ENCODE measurements at places on chromosomes 1 and 21.

DNA sequence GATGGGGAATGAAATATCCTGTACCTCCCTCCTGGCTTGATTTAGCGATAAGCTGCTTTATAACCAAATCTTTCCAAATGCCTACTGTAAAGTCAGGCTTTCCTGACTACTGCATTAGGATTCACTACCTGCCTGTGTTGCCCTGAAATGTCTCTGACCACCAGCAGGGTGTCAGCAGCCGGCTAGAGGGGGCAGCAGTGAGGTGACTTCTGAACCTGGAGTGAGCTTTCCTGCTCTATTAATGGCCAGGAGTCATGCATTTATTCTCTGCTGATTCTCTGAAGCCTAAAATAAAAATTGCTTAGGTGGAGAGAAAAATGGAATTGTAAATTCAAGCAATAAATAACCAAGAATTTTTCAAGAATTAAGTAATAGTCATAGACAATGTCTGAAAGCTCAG is 2.5 kb downstream of the BACE2 start:
- peak; percentile 11 for DNase-seq

DNA sequence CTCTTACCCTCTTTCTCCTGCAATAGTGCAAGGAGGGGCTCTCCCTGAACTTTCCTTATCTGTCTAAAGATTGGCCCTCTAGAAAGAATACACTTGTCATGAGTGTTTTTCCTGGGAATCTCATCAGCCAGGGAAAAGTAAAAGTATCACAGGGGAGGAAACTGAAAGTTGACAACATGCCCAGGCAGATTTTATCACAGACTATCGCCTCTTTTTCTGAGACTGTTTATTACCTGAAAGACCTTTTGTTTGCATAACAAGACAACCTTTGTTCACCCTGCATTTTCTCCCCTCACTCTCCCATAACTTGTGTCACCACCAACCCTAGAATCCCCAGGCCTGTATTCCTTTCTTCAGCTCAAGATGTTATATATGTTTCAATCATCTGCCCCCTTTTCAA is 794.7 kb upstream of the ADAMTS5 start:
- DNase-seq, result no peak

- no peak for DNase-seq
Observed at GRCh38 chr1:78491451-78492071, 787 bp downstream of the PTGFR start.

DNA sequence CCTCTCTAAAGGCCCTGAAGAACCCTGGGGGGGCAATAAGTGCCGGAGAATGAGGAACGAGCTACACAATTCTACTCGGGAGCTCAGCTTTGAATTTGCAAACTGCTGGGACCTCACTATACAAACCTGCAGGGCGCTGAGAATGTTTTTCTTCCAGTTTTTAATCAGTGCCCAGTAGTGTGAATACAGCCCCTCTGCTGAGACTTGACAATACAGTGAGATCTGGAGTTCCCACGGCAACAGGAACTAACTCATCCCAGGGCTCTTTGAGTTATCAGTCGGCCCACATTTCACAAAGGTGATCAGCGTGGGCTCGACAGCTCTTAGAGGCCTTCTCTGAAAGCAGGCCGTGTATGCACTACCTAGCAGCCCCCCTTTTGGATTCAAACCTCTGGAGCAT is 41.7 kb downstream of the TMEM53 start:
- no peak for DNase-seq

- no peak for DNase-seq
Observed at GRCh38 chr21:42225571-42226155, 6.7 kb downstream of the ABCG1 start.

GRCh38 chr21:37907076-37907475 is 9.2 kb downstream of the KCNJ6 start:
- no peak for DNase-seq

GRCh38 chr1:151565502-151566189 is 25.5 kb downstream of the TUFT1 start:
- no peak for DNase-seq

DNA sequence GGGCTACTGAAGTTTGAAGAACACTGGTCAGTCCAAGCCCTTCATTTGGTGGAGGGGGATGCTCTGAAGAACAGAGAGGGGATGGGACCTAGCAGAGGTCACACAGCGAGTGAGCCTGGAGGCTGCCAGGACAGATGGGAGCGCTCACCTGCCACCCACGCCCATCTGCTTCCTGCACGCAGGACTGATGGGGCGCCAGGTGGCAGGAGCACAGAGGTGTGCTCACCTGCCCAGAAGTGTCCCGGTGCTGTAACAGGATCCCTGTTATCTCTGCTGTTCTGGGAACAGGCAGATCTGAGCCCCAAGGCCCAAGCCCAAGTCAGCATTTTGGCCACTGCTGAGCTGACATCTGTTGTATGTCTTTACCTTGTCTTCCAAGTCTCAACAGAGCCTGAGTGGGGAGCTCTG is 40.5 kb downstream of the EPHB2 start:
- DNase-seq, result no peak

DNA sequence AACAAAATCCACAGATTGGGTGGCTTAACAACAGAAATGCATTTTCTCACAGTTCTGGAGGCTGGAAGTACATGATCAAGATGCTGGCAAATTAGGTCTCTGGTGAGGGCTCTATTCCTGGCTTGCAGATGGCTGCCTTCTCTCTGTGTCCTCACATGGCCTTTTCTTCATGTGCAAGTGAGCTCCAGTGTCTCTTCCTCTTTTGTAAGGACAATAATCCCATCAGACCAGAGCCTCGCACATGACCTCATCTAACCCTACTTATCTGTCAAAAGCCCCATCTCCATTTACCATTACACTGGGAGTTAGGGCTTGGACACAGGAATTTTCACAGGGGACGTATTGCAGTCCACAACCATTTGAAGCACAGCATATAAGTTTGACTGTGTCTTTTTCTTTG is 181.6 kb downstream of the NEGR1 start:
- DNase-seq, result no peak

- no peak for DNase-seq
Observed at GRCh38 chr1:244187310-244187709, 136.2 kb downstream of the ZBTB18 start.

GRCh38 chr1:15332525-15332924 is 77.2 kb upstream of the EFHD2 start:
- DNase-seq, result no peak

DNA sequence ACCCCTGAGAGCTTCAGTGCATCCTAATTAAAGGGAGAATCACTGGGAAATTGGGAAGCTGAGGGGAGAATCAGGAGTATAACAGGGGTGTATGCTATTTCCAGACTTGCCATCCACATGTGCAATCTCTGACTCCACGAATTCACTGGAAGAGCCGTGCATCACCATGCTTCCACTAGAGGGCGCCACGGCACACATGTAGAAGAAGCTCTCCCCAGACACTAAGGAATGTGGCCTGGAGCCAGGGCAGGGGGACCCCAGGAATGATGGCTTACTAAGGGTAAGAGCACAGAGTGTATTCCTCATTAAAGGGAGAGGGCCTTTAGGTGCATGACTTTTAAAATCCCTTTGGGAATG is 81.5 kb downstream of the ABCA4 start:
- peak; percentile 47 for DNase-seq

All from activated T-cell treated with anti-CD3 and anti-CD28 coated beads for 48 hours (primary cell).